Caco-2 (cell line): ENCODE measurements at places on chromosomes 1 and 21. TPM values are rescaled to one million over a fixed set of nuclear protein-coding genes. Genes with fewer than 3 reads are reported as not detected.

DNA sequence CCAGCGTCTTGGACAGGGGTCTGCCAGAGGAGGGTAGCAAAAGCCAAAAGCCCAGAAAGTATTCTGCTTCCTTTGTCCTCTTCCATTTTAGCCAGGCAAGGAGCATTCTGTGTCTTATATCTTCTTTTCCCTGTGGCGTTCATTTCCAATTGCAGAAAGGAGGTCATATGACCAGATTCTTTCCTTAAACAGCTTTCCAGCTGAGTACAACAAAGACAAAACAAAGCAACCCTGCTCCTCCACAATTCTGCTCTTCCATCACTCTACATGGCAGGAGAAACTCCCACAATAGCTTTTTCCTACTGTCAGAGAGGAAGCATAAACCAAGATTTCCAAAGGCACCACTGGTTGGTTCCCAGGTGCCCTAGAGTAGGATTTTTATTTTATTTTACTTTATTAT lies 19.7 kb downstream of the ENSA start:
- H3K4me3 ChIP-seq = no peak overlapping the region
- no peak overlapping the region for H3K27ac ChIP-seq
- H3K36me3 ChIP-seq = no peaks in the 10 kb centered on the region
- H3K4me1 ChIP-seq = peaks cover 28% of the 10 kb centered on the region
- DNase-seq = no peak

DNA sequence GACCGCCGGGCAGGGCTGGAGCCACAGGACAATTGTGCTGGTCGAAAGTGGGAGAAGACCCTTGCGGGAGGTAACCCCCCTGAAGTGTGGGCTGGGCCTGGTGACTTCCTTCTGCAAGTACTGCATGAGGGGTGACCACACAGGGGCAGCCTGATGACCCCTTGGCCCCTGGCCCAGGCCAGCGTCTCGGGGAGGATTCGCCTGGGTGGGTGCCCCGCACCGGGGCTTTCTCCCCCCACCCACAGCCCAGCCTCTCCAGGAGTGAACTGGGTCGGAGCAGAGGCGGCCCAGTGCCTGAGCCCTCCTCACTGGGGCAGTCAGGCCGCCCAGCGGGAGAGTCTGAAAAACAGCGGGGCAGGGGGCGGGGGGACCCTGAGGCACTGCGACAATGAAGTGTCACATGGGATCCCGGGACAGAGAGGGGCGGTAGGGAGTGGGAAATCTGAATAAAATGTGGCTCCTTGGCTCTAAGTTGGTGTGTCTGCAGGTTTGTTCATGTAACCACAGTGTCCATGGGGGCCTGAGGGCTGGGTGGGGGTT lies 1.6 kb upstream of the DNMT3L start:
- DNase-seq = peak; percentile 40
- H3K27ac ChIP-seq = no peak overlapping the region
- no peaks in the 10 kb centered on the region for H3K36me3 ChIP-seq
- no peak overlapping the region for H3K4me3 ChIP-seq
- H3K27me3 ChIP-seq = no peaks in the 10 kb centered on the region

- no peaks in the 10 kb centered on the region for H3K27me3 ChIP-seq
- peaks cover 11% of the 10 kb centered on the region for H3K4me1 ChIP-seq
- no peak overlapping the region for H3K4me3 ChIP-seq
- DNase-seq = no peak
Observed at GRCh38 chr1:151324390-151324930, 2.8 kb downstream of the PI4KB start.

DNA sequence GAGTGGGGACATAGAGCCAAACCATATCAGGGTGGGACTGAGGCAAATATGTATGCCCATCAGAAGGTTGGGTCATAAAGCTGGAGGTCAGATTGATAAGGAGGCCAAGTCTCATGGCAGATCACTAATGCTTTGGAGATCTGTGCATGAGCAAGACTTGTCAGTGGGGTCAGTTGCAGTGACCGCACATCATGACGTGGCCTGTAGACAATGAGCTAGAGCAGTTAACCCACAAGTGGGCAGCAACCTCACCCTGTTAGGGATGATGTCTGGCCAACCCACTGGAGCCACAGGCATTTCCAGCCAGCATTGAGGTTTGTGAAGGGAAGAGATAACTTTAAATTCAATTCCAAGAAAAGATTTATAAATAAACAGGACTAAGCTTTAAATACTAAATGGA lies 66.7 kb downstream of the XCL1 start:
- no peak for DNase-seq
- no peak overlapping the region for H3K4me3 ChIP-seq
- H3K27ac ChIP-seq = no peak overlapping the region
- no peaks in the 10 kb centered on the region for H3K4me1 ChIP-seq

DNA sequence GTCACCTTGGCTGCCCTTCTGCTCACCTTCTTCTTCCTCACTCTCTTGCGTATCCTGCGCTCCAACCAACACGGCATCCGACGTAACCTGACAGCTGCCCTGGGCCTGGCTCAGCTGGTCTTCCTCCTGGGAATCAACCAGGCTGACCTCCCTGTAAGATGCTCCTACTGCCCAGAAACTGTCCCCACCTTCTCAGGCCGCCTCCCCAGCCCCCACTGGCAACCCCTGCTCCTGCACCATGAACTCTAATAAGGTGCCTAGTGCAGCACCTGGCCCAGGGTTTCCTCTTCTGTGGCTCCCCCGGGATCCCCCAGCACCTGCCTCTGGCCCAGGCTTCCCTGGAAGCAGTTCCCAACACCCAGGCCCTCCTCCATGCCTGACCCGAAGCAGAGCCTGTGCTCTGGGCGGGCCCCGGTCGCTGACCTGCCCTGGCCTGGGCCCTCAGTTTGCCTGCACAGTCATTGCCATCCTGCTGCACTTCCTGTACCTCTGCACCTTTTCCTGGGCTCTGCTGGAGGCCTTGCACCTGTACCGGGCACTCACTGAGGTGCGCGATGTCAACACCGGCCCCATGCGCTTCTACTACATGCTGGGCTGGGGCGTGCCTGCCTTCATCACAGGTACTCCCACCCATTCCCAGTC lies 12.8 kb downstream of the PSRC1 start:
- H3K36me3 ChIP-seq = no peaks in the 10 kb centered on the region
- DNase-seq = no peak

- no peaks in the 10 kb centered on the region for H3K27me3 ChIP-seq
- no peaks in the 10 kb centered on the region for H3K36me3 ChIP-seq
- no peak overlapping the region for H3K4me3 ChIP-seq
- H3K4me1 ChIP-seq = no peaks in the 10 kb centered on the region
- DNase-seq = no peak
Observed at GRCh38 chr1:29409616-29410015, 173.3 kb downstream of the PTPRU start.

DNA sequence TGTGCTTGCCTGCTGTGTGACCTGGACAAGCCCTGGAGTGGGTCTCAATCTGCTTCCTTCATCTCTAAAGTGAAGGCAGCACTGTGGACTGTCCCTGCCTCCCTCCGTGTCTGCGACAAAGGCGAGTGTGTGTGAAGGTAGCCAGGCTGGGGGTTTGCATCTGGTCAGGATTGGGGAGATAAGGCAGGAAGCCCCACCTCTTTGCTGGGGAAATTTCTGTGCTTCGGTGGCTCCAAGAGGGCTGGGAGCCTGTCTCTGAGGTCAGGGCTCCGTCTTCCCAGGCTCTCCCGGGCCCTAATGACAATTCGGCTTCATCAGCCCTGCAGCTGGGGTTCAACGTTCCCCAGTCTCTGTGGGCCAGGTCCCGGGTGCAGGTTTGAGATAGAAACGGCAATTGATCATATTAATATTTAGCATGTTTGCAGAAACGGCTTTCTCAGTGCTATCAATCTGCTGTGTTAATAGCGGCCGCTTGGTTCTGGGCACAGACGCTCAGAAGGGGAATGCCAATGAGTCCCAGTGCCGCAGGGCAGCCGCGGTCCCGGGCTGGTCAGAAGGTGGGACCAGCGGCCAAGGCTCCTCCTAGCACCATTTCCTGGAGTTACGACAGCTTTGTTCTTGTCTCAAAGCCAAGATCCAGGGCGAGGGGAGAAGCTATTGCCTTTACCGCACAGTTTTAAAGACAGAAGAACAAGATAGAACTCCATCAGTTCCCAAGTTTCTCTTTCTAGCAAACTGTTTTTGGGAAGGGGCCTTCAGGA lies 105.7 kb downstream of the PRDM16 start:
- no peak for DNase-seq
- H3K27me3 ChIP-seq = no peaks in the 10 kb centered on the region
- no peak overlapping the region for H3K27ac ChIP-seq
- H3K4me3 ChIP-seq = no peak overlapping the region
- H3K4me1 ChIP-seq = peaks cover 10% of the 10 kb centered on the region; the same call in 1 of the 2 replicates

- no peak overlapping the region for H3K27ac ChIP-seq
- H3K4me1 ChIP-seq = no peaks in the 10 kb centered on the region
- no peaks in the 10 kb centered on the region for H3K27me3 ChIP-seq
Observed at GRCh38 chr1:199122085-199122484, 483.2 kb downstream of the PTPRC start.

GRCh38 chr1:101444873-101445618 lies 208.2 kb downstream of the S1PR1 start:
- DNase-seq = no peak
- H3K36me3 ChIP-seq = no peaks in the 10 kb centered on the region
- no peaks in the 10 kb centered on the region for H3K27me3 ChIP-seq

GRCh38 chr1:7389906-7390603 lies 381.0 kb upstream of the VAMP3 start:
- H3K4me3 ChIP-seq = no peak overlapping the region
- no peak overlapping the region for H3K27ac ChIP-seq
- peaks cover 13% of the 10 kb centered on the region for H3K4me1 ChIP-seq
- H3K36me3 ChIP-seq = no peaks in the 10 kb centered on the region
- DNase-seq = no peak
- no peaks in the 10 kb centered on the region for H3K27me3 ChIP-seq

DNA sequence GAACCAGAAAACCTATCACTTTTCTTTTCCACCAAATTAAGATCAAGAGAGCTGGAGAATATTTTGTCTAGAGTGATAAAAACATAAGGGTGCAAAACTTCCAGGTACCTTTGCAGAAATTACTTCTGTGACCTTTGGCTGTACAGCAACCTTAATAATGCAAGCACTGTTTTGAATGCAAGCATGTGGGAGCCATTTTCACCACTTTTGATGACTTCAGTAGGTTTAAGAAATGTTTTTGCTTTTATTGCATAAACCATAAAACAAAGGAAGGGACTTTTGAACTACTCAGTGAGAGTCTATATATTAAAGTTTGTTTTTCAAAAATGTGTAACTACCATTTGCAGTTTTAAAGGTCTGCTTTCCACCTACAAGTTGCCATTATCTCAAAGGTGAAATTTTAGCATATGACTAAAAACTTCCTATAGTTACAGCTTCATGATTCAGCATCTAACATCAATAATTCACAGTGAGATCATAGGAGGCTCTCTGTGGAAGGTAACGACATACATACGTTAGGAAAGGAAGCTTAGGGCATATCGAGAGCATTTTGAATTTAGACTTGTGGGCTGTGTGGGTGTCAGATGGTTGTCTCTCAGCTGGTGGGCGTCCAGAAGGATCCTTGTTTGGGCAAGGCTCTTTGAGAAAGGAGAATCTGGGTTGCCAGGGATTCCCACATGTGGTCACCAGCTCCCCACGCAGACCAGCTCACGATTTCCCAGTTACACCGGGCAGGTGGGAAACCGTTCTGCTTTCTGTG lies 1.1 kb upstream of the GADD45A start:
- peak overlapping the region; percentile 25; the same call in 1 of the 2 replicates for H3K4me3 ChIP-seq
- H3K4me1 ChIP-seq = peaks cover 41% of the 10 kb centered on the region
- H3K36me3 ChIP-seq = peaks cover 1% of the 10 kb centered on the region
- H3K27ac ChIP-seq = peak overlapping the region; percentile 94

GRCh38 chr1:161200992-161201835 lies 953 bp upstream of the NDUFS2 start:
- H3K4me3 ChIP-seq = no peak overlapping the region; the same call in 1 of the 2 replicates
- no peaks in the 10 kb centered on the region for H3K27me3 ChIP-seq
- DNase-seq = no peak
- peak overlapping the region; percentile 85 for H3K27ac ChIP-seq
- H3K4me1 ChIP-seq = peaks cover 13% of the 10 kb centered on the region; the same call in 1 of the 2 replicates

DNA sequence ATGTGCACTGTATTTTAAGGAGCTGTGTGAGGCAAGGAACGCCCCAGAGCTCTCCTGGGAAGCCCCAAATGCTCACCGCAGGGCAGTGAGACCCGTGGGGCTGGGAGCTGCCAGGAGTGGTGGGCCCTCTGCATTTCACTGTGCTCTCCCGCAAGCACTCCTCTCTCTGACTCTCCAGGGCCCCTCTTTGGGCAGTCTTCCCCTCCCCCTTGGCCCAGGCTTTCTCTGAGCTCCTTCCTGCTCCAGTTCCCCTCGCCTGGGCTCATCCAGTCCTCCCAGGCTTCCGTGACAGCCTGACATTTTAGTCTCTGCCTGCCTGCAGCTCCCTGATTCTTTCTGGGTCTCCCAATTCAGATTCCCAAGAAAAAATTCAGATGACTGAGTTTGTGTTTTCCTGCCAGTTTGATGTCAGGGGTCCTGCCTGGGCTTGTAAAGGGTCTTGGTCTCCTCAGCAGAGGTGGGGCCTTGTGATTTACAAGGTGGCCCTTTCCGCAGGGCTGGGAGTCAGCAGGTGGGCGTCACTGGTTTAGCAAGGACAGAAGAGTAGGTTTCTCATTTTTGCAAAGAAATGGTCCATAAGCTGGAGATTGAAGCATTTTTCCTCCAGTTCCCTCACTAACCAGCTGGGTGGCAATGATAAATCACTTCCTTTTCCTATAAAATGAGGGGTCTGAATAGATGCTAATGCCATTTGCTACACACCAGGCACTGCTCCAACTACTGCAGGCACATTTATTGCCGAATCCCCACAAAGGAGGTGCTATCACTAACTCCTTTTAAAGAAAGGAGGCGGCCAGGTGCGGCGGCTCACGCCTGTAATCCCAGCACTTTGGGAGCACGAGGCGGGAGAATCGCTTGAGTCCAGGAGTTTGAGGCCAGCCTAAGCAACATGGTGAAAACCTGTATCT lies 1.9 kb upstream of the CA6 start:
- H3K4me3 ChIP-seq = no peak overlapping the region
- H3K27me3 ChIP-seq = no peaks in the 10 kb centered on the region
- H3K4me1 ChIP-seq = no peaks in the 10 kb centered on the region
- H3K36me3 ChIP-seq = no peaks in the 10 kb centered on the region
- DNase-seq = no peak

DNA sequence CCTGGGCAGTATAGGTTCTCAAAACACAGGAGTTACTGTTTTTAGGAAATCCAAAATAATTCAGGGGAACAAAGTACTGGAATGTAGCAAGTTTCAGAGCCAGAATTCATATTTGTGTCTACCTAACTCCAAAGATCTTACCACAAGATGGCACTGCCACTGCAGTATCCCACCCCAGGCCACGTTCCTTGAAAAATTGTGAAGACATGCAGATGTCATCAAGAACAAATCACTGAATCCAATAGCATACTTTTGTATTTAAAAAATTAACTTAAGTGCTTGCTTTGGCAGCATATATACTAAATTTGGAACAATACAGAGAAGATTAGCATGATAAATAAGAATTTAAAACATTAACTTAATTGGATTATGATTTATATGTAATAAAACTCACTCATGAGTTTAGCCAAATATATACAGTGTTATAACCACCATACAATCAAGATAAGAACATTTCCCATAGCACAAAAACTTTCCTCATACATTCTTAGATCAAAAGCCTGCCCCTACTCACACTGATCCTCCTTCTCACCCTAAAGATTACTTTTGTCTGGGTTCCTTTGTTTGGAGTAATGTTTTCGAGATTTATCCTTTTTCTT lies 209.9 kb downstream of the FAF1 start:
- H3K27ac ChIP-seq = no peak overlapping the region
- no peak for DNase-seq
- no peaks in the 10 kb centered on the region for H3K36me3 ChIP-seq
- no peaks in the 10 kb centered on the region for H3K4me1 ChIP-seq
- H3K27me3 ChIP-seq = no peaks in the 10 kb centered on the region

LCE1E gene
- not detected in 2 replicates for total RNA-seq

UBXN10 gene
- total RNA-seq = 0.05 and 0.07 TPM in 2 replicates

LIN28A gene
- total RNA-seq = 5.7 TPM in 2 replicates
